Natural killer cell (primary cell): ENCODE measurements at places on chromosomes 13 and 19. TPM values are rescaled to one million over a fixed set of nuclear protein-coding genes. Genes with fewer than 3 reads are reported as not detected.

DNA sequence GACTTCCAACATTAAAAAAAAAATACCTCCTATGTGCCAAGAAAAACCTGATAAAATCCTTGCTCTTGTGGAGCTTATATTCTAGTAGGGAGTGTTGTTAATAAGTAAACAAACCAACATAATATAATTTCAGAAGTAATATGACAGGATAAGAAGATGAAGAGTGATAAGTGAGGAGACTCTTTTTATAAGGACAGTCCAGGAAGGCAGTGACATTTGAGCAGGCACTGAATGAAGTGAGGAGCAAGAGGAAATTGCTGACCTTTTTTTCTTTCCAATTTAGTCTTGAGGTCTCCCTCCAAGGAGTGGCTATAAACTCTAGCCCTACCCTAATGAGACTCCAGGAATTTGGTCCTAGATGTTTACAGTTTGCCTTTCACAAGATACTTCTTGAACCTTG, 715.7 kb downstream of the SLITRK1 start:
- DNase-seq = no peak

GRCh38 chr13:21051675-21052074, 9.7 kb downstream of the LATS2 start:
- DNase-seq = no peak

GRCh38 chr13:69243366-69243765, 864.3 kb upstream of the ATXN8OS start:
- no peak for DNase-seq

DNA sequence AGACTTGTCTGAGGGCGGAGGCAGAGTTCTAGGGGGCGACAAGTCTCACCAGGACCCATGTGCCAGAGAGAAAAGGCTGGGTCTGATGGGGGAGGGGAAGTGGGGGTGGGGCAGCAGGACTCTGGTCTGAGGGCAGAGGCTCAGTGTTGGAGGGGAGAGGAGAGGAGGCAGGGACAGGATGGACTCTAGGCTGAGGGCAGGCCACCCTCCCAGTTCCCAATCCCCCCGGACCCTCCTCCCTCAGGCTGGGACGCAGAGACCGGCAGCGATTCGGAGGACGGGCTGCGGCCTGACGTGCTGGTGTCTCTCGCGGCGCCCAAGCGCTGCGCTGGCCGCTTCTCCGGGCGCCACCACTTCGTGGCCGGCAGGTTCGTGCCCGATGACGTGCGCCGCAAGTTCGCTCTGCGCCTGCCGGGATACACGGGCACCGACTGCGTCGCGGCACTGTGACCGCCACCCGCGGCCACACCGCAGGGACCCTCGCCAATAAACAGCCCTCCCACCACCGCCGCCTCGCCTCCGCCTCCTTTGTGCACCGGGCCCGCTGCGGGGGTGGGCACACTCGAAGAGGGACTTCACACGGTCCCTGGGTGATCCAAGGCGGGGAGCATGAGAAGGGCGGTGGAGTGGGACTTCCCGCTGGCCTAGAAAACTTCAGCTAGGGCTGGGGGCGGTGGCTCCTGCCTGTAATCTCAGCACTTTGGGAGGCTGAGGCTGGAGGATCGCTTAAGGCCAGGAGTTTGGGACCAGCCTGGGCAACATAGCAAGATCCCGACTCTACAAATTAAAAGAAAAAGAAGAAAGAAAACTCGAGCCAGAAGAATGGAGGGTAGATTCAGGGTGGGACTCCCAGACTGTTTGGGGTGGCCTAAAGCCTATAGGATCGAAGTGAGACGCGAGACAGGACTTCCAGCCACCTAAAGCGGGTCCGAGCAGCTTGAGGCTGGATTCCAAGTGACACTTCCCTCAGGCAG, 703 bp upstream of the CILP2 start:
- no peak for DNase-seq

- DNase-seq = no peak
Measured at GRCh38 chr13:55869648-55870047, 1271.1 kb upstream of the PRR20A start.

DNA sequence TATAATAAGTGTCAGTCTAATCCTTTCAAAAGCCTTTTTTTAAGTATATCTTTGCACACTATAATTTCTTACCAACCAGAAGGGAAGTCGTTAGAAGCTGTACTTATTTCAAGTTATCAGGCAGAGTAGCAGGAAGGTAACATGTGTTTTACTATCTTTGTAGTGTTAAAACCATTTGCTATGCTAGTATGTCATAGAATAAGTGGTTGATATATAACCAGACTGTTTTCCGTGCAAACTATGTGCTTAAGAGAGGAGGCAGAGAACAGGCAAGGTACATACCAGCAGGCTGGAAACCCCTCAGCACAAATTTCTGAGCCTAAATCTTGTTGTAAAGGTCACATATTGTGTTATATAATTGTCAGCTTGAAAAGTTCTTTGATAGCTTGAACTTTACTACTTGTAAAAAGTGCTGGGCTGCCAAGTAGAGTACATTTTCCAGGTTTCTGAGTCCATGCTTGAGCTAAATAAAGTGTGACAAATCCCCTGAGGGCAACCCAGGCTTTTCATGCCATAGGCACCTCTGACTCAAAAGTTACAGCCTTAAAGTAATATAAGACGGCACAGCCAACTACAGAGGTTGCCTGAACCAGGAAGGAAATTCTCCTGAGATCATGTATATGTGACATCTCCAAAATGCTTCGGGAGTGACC, 1297.4 kb downstream of the PCDH9 start:
- no peak for DNase-seq

GRCh38 chr13:29883941-29884518, 33.6 kb upstream of the UBL3 start:
- DNase-seq = no peak

DNA sequence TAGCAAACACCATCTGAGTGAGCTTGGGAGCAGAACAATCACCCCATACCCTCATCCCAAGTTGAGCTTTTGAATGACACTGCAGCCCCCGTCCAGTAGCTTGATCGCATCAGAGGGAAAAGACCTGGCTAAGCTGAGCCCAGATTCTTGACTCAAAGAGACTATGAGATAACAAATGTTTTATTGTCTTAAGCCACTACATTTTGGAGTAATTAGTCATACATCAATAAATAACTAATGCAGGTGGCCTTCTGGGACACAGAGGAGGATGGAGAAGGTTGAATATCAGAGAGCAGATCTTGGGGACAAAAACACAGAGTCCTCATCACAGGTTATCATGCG, 24.6 kb upstream of the IGSF23 start:
- DNase-seq = no peak

DNA sequence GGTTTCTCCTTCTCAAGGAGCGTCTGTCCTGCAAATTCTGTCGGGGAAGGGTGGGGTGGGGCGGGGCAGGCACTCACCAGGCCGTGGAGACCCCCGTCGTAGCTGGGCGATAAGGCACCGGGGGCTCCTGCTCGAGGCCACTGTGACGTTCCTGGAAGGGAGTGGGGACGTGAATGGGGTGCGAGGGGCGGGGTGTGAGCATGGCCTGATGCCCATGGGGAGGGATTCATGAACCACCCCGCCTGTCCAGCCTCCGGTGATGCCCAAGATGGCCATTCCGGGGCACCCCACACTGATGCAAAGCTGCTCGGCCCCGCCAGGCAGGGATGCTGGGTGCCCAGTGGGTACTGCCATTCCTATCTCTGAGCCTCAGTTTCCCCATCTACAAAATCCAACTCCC, 14.4 kb upstream of the UQCR11 start:
- no peak for DNase-seq

DNA sequence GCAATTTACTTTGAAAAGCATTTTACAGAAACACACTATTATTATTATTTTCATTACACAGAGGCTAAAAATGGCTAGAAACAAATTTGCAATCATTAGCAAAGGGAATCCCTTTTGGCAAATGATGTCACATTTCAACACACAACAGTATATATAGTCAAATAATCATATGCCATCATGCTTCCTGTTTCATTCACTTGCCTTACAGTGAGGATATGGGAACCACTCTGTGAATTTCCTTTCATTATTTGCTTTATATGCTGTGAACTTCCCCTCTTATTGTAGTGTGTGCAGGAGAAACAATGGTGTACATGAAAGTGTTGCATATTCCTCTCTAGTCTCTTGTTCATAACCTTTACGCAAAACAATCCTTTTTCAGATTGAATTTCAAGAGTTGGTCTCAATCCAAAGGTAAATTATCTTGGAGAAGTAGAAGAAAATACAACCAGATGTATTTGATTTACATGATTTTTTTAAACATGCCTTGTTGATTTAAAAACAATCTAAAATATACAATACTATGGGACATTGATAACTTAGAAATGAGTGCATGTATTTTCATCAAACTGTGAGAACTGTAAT, 657.3 kb downstream of the EFNB2 start:
- no peak for DNase-seq

- no peak for DNase-seq
Measured at GRCh38 chr13:110483386-110483968, 78.0 kb downstream of the RAB20 start.

DNA sequence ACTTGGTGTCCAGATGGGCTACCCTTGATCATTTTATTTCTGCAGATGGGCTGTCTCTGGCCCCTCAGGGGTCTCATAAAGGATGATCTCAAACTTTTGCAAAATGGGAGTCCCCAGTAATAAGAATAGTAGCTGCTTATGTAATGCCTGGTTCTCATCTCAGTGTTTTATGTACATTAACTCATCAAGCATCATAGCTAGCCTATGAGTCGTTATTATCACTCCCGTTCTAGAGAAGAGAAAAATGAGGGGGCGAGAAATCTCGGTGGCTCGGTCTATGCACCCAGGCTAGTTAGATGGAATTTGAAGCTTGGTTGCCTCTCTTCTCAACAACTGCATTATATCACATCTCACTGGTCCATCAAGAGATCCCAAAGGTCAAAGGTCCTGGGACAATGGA, 3.4 kb downstream of the CACNG6 start:
- no peak for DNase-seq

DNA sequence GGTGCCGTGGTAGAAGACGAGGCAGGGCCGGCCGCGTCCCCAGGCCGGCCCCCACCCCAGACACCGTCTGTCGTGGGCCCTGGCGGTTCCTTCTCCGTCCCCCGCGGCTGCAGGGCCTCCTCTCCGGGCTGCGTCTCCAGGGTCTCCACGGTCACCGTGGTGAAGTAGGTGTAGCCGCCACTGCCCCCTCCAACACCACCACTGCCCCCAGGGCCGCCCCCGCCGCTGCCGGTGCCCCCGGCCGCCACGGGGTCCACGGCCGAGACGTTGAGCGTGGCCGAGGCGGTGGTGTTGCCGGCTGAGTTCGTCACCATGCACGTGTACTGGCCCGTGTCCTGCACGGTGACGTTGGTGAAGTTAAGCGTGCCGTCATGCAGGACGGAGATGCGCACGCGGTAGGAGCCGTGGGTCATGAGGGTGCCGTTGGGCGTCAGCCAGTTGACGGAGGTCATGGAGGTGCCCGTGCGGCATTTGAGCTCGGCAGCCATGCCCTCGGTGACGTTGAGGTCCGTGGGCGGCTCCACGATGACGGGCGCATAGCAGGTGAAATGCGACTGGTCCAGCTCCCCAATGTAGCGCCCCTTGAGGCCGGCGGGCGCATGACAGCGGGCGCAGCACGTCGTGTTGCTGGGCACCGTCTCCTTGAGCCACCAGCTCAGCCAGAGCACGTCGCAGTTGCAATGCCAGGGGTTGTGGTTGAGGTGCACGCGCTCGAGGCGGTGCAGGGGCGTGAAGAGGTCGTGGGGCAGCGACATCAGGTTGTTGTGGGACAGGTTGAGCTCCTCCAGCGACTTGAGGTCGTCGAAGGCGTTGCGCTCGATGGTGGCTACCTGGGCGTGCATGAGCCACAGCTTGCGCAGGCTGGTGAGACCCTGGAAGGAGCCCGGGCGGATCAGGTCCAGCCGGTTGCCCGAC, 4.6 kb upstream of the ASPDH start:
- DNase-seq = no peak

- DNase-seq = no peak
Measured at GRCh38 chr13:51832471-51833152, 12.4 kb downstream of the TMEM272 start.

- no peak for DNase-seq
Measured at GRCh38 chr19:17331045-17331558, 3.6 kb downstream of the ANO8 start.

GRCh38 chr13:18949970-18950369, 231.7 kb downstream of the TUBA3C start:
- DNase-seq = no peak

GRCh38 chr13:46178821-46179220, 3.2 kb downstream of the LCP1 start:
- DNase-seq = no peak

DNA sequence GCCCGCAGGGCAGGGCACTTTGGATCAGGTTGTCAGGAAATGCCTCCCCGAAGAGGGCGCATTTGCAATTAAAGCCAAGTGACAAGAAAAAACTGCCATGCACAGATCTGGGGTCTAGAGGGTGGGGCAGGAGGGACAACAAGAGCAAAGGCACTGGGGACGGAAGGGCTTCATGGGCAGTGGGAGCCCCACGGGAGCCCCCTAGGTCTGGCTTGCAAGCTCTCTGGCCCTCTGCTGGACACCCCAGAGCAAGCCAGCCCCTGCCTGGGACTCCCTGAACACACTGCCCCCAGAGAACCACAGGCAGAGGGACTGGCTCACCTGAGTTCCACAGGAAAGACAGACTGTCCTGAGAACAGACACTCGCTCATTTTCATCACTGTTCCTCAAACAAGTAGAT, 30.2 kb upstream of the C19orf12 start:
- DNase-seq = no peak

GRCh38 chr13:70505809-70506208, 397.6 kb upstream of the KLHL1 start:
- no peak for DNase-seq

GRCh38 chr13:110334841-110335490, 27.9 kb downstream of the COL4A2 start:
- no peak for DNase-seq

DNA sequence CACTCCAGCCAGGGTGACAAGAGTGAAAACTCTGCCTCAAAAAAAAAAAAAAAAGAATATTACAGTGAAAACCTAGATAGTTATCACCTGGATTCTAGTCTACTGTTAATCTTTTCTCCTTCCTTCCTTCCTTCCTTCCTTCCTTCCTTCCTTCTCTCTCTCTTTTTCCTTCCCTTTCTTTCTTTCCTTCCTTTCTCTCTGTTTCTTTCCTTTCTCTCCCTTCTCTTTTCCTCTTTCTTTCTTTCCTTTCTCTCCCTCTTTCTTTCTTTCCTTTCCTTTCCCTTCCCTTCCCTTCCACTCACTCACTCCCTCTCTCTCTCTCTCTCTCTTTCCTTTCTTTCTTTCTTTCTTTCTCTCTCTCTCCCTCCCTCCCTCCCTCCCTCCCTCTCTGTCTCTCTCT, 9.6 kb upstream of the TTYH1 start:
- no peak for DNase-seq

DNA sequence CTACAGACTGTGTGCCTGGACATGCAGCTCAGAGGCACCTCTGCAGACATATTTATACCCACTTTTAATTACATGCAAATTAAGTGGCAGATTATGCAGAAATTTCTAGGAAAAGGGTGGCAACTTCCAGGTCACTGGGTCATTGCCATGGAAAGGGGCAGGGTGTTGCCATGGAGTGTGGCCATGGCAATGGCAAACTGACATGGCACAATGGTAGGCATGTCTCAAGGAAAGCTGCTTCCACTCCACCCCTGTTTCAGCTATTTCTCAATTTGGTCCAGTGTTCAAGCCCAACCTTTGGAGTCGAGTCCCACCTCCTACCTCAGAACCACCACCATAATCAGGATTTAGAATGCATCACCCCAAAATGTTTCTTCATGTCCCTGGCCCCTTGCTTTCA, 170.7 kb upstream of the TSHZ3 start:
- no peak for DNase-seq

- DNase-seq = no peak
Measured at GRCh38 chr19:4974880-4975469, 6.1 kb downstream of the KDM4B start.

ZNF101 gene
- total RNA-seq = 35.7 TPM

TMEM238 gene
- total RNA-seq = 4.0 TPM

CEACAM4 gene
- 0.78 TPM for total RNA-seq

ZNF256 gene
- total RNA-seq = 27.2 TPM

PSPN gene
- total RNA-seq = 0.82 TPM

PRODH2 gene
- total RNA-seq = not detected

RDH8 gene
- not detected for total RNA-seq
